Activated CD4-positive, alpha-beta T cell treated with anti-CD3 and anti-CD28 coated beads for 36 hours (primary cell): ENCODE measurements at places on chromosomes 4 and X. TPM values are rescaled to one million over a fixed set of nuclear protein-coding genes. Genes with fewer than 3 reads are reported as not detected.
A peak's percentile ranks its signal among the peaks of the same experiment; 100 is the strongest.

- H3K27ac ChIP-seq: no peak overlapping the region
- no peak overlapping the region for H3K4me3 ChIP-seq
- H3K36me3 ChIP-seq: no peaks in the 10 kb centered on the region
- no peaks in the 10 kb centered on the region for H3K4me1 ChIP-seq
- no peaks in the 10 kb centered on the region for H3K27me3 ChIP-seq
Measured at GRCh38 chr4:181372014-181372413, 871.2 kb upstream of the TENM3 start.

GRCh38 chr4:105387466-105387865 is 86.4 kb downstream of the PPA2 start:
- H3K27ac ChIP-seq: no peak overlapping the region
- DNase-seq: no peak
- H3K27me3 ChIP-seq: no peaks in the 10 kb centered on the region
- H3K4me1 ChIP-seq: no peaks in the 10 kb centered on the region
- H3K4me3 ChIP-seq: no peak overlapping the region

GRCh38 chr4:73533515-73534422 is 52.2 kb downstream of the AFM start:
- H3K4me1 ChIP-seq: peaks cover 8% of the 10 kb centered on the region
- H3K27me3 ChIP-seq: peaks cover 6% of the 10 kb centered on the region
- H3K4me3 ChIP-seq: no peak overlapping the region
- no peak overlapping the region for H3K27ac ChIP-seq

- peak overlapping the region; percentile 82 for H3K27ac ChIP-seq
- no peaks in the 10 kb centered on the region for H3K27me3 ChIP-seq
- no peaks in the 10 kb centered on the region for H3K36me3 ChIP-seq
- DNase-seq: no peak
Measured at GRCh38 chrX:65598559-65599147, 64.1 kb upstream of the LAS1L start.

GRCh38 chr4:165537028-165537648 is 158.3 kb downstream of the CPE start:
- H3K36me3 ChIP-seq: no peaks in the 10 kb centered on the region
- H3K27me3 ChIP-seq: peaks cover 5% of the 10 kb centered on the region
- H3K4me3 ChIP-seq: no peak overlapping the region
- H3K4me1 ChIP-seq: no peaks in the 10 kb centered on the region
- H3K27ac ChIP-seq: no peak overlapping the region

- H3K27me3 ChIP-seq: no peaks in the 10 kb centered on the region
- no peaks in the 10 kb centered on the region for H3K4me1 ChIP-seq
- no peak for DNase-seq
- no peak overlapping the region for H3K27ac ChIP-seq
- no peak overlapping the region for H3K4me3 ChIP-seq
Measured at GRCh38 chrX:84144991-84145390, 43.0 kb downstream of the RPS6KA6 start.

DNA sequence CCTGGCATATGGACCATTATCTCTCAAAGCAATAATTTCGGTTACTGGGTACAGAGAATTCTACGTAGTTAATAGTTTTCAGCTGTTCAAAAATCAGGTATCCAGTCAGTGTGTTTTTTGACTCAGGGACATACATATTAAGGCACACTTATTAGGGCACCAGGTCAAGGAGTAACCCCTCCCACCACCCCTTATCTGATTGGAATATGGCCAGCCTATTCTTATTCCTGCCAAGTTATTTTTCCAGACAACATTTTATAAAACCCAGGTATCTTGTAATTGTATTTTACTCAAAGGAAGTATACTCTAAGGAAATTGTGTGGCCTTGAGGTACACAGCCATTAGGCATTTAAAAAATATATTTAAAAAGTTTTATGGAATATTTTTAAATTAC is 4.3 kb downstream of the ZFX start:
- peak overlapping the region; percentile 97 for H3K27ac ChIP-seq
- DNase-seq: no peak
- H3K36me3 ChIP-seq: peaks cover 35% of the 10 kb centered on the region
- no peaks in the 10 kb centered on the region for H3K27me3 ChIP-seq

DNA sequence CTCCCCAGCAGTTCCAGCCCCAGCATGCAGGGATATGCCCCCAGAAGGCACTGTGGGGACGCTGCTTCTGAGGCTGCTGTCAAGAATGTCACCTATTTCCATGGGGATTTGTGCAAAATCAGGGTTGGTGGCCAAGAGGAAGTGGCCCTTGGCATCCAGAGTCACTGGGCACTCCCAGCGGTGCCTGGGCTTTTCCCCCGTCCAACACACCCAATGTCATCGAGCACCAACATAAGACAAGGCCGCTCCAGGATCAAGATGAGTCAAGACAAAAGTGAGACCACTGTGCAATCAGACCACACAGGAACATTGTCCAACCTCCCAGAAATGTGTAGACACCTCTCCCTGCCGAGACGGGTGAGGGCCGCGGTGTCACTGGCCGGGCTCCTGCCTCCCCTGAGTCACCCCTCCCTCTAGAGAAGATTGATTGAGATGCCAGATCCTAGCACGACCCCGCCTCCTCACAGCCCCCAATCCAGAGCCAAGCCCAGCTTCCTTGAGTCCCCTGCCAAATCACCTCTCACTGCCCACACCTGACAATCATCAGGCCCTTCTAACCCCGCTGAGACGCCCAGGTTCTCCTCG is 194.3 kb downstream of the AFAP1 start:
- no peak overlapping the region for H3K27ac ChIP-seq
- DNase-seq: no peak
- H3K36me3 ChIP-seq: no peaks in the 10 kb centered on the region
- H3K27me3 ChIP-seq: no peaks in the 10 kb centered on the region
- no peak overlapping the region for H3K4me3 ChIP-seq
- H3K4me1 ChIP-seq: peaks cover 18% of the 10 kb centered on the region

GRCh38 chrX:139784807-139785206 is 76.8 kb upstream of the MCF2 start:
- H3K27me3 ChIP-seq: no peaks in the 10 kb centered on the region
- peaks cover 19% of the 10 kb centered on the region for H3K36me3 ChIP-seq
- H3K27ac ChIP-seq: no peak overlapping the region
- no peak for DNase-seq
- H3K4me3 ChIP-seq: no peak overlapping the region

- peak; percentile 65 for DNase-seq
- H3K36me3 ChIP-seq: peaks cover 32% of the 10 kb centered on the region
- peak overlapping the region; percentile 94 for H3K4me3 ChIP-seq
- H3K4me1 ChIP-seq: peaks cover 29% of the 10 kb centered on the region
- H3K27ac ChIP-seq: peak overlapping the region; percentile 90
- no peaks in the 10 kb centered on the region for H3K27me3 ChIP-seq
Measured at GRCh38 chr4:47913861-47914219, 543 bp downstream of the NFXL1 start.

DNA sequence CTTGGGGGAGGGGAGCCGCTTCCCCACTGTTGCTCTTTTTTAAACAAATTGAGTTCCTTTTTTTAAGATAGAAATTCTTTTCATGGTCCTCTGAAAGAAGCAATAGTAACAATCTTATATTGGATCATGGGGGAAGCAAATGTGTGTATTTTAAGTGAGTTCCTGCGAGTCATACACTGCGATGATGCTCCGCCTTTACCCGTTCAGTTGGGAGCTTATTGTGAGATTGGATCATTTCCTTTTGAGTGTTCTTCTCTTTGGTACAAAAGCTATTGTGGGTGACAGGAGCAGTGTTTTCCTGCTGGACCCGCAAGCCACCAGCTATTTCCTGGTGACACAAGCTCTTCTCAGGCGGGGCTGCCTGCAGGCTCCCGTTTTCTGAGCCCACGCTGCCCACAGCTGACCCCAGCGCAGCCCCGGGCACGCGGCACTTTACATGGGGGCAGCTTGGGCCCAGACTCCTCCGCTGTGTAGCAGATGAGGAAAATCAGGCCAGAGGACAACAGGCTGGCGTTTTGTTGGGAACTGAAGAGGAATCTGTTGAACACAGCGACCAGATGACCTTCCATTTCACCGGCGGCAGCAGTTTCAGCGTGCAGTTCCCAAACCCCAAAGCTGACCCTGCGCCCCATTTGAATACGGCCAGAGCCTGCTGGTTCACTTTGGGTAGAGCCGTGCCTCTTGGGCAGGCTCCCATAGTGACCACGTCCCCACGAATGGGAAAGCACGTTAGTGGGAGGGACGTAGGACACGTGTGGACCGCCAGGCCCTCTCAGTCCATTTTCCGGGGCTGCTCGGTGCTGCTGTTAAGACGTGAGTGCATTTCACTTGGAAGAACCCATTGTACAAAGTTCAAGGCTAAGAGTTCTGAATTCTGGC is 12.2 kb downstream of the TADA2B start:
- peaks cover 28% of the 10 kb centered on the region for H3K36me3 ChIP-seq
- no peak overlapping the region for H3K4me3 ChIP-seq

DNA sequence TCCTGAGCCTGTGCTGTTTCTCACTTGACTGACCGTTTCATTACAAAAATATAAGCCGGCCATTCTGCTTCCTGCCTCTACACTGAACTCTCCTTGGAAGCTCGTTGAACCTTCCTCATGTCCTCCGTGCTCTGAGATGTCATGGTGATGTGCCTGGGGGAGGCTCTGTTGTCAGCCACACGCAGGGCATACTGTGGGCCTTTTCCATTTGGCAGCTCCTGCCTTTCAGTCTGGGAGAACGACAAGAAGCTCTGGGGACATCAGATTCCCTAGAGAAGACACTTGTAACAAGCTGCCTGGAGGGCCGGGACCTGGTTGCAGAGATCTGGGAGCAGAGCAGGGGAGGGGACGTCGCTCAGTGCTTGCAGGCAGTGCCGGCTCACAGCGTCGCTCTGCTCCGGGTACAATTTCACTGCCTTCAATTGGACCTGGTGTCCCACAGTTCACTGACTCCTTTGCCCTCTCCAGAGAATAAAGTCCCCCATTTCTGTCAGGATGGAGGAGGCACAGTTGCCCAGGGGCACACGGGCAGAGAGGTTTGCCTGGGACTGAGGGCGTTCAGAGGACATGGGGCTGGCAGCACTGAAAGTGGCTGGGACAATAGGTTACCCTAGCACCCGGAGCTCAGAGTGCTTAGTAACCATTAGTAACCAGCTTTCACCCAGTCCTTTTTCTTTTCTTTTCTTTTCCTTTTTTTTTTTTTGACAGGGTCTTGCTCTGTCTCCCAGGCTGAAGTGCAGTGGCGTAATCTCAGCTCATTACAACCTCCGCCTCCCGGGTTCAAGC is 19.1 kb upstream of the MECP2 start:
- H3K4me3 ChIP-seq: no peak overlapping the region
- H3K27ac ChIP-seq: no peak overlapping the region
- H3K36me3 ChIP-seq: no peaks in the 10 kb centered on the region
- H3K4me1 ChIP-seq: peaks cover 5% of the 10 kb centered on the region

DNA sequence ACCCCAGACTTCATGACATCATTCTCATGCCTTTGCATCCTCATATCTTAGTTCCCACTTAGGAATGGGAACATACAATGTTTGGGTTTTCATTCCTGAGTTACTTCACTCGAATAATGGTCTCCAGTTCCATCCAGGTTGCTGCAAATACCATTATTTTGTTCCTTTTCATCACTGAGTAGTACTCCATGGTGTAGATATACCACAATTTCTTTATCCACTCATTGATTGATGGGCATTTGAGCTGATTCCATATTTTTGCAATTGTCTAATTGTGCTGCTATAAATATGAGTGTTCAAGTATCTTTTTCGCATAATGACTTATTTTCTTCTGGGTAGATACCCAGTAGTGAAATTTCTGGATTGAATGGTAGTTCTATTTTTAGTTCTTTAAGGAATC is 1026.8 kb downstream of the STPG2 start:
- H3K4me1 ChIP-seq: no peaks in the 10 kb centered on the region
- no peak for DNase-seq
- no peak overlapping the region for H3K4me3 ChIP-seq
- H3K27ac ChIP-seq: no peak overlapping the region
- no peaks in the 10 kb centered on the region for H3K36me3 ChIP-seq

GRCh38 chrX:150897421-150898320 is 797 bp downstream of the CD99L2 start:
- DNase-seq: peak; percentile 70
- H3K4me3 ChIP-seq: peak overlapping the region; percentile 74
- no peaks in the 10 kb centered on the region for H3K36me3 ChIP-seq
- peaks cover 10% of the 10 kb centered on the region for H3K4me1 ChIP-seq
- no peaks in the 10 kb centered on the region for H3K27me3 ChIP-seq

DNA sequence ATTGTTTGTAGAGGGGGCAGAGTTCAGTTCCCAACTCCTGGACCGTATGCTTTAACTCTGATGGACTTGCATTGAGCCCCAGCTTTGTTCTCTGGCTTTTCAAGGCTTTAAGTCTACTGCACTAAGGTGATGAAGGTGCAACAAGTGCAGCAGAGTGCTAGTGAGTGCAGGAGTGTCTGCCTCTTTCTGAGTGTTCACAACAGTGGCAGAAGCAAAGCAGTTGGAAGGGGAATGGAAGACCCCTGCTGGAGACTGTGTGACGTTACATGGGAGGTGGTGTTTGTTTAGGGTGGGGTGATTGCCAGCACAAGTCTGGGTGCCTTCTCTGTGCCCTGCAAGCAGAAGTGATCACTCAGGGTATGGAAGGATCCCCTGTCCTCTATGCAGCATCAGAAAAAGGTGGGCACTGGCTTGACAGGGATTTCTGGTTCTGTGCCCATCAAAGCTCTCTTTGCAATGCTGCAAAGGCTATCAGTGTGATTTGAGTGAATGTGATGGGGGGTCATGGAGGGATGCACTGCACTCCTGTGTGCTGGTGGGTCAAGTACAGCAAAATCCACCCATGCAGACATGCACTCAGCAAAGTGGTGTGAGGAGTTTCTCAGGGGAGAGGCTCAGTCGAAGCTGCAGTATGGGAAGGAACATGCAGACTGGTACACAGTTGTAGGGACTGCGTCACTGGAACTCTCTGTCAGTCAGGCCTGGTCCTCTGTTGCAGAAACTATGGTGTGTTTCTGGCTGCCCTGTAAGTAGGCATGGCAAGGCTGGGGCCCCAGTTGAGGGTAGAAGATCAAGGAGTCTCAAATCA is 70.9 kb upstream of the UGT2B7 start:
- H3K27ac ChIP-seq: no peak overlapping the region
- DNase-seq: peak; percentile 5
- H3K4me1 ChIP-seq: no peaks in the 10 kb centered on the region
- no peaks in the 10 kb centered on the region for H3K27me3 ChIP-seq
- H3K36me3 ChIP-seq: no peaks in the 10 kb centered on the region

DNA sequence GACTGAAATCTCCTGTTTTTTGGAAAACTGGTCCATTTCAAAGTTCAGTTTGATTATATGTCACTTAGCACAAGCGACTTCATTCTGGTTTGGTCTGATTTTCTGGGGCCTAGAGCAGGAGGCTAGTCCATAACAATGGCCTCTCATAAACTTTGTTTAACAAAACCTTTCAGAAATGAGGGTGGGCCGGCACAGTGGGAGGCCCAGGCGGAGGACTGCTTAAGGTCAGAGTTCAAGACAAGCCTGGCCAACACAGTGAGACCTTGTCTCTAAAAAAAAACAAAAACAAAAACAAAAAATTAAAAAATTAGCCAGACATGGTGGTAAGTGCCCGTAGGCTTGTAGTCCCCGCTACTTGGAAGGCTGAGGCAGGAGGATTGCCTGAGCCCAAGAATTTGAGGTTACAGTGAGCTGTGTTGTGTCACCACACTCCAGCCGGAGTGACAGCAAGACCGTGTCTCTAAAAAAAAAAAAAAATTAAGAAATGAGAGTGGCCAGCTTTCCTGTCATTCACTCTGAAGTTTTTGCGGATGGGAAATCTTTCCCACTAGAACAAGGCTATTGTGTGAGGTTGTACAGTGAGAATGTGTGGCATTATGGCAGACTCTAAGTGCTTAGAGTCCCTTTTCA is 1.2 kb upstream of the PLAC8 start:
- no peaks in the 10 kb centered on the region for H3K27me3 ChIP-seq
- peaks cover 30% of the 10 kb centered on the region for H3K4me1 ChIP-seq
- peaks cover 6% of the 10 kb centered on the region for H3K36me3 ChIP-seq

Gene FAM90A26
- total RNA-seq: not detected

Gene LPAR4
- not detected for total RNA-seq

Gene VCX
- not detected for total RNA-seq

Gene ANXA3
- 1.0 TPM for total RNA-seq

Gene FREM3
- not detected for total RNA-seq

Gene FBXW7
- 31.6 TPM for total RNA-seq

Gene MAMLD1
- total RNA-seq: 1.5 TPM

Gene HSFX2
- not detected for total RNA-seq
